ENCODE measurements at places on chromosomes 6 and 20.

GRCh38 chr20:34431168-34431567 lies 68.1 kb downstream of the ITCH start:
- DNase-seq: no peak

- DNase-seq: no peak
These were observed at the start of gene PRRT1 for GRCh38 chr6:32151863-32152768. Gene PRRT1, minus strand, starts transcription at chr6:32151939. Its CDS starts 112 bp downstream, at chr6:32151827.

DNA sequence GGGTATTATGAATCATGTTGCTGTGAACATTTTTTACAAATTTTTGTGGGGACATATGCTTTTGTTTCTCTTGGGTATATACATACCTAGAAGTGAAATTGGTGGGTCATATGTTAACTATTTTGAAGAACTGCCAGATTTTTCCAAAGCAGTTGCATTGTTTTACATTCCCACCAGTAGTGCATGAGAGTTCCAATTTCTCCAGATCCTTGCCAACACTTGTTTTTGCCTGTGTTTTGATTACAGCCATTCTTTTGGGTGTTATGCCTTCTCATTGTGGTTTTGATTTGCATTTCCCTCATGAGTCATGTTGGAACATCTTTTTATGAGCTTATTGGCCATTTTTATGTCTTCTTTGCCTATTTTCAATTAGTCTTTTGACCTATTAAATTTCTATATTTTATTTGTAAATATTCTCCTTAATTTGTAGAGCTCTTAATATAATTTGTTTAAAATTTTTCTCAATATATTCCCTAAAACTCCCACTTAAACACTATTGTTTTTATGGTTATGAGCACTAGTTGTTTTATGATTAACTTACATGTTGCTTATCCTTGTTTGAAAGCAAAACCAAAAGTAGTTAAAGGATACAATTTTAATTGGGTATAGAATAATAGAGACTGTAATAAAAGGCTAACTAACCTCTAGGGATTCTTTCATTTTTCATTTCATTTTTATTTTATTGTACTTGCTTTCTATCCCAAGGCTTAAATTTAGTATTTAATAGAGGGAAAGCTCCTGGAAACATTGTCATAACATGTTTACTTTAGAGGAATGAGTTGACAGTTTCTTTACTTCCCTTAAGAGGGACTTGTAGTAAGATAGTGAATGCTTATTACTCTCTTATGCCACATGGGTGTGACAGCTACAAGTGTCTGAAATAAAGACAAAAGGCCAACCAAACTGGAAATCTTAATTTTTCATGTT lies 5.5 kb downstream of the UBR2 start:
- DNase-seq: no peak

DNA sequence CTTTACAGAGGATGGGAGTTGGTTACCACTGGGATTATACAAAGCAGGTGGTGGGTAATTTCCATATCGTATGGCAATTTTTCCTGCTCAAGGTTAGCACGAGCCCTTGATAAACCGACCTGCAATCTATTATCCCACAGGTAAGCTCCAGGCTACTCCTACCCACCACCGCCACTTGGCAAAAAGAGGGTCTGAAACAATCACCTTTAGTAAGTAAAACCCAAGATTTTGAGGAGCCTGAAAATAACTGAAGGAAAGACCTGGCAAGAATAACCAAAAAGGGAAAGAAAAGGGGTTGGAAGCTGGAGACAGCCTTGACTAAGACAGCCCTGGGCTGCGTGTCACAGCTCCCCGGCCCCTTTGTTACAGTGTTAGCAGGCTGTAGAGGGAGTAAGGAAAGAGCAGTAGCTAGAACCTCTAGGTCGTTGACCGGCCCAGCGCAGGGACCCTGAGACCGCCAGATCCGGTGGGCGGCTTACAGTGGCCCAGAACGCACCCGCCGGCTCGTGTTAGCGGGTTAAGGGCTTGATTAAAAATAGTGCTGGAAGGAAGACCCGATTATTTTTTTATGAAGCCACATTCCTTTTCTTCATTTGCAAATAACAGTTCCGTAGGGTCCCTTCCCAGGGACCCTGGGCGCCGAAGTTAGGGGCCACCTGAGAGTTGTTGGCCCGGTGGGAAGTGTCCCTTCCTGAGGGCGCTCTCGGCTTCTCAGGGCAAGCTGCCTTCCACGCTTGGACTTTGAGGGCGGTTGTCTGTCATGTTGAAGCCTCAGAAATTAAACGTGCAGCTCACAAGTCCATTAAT lies 30.5 kb downstream of the TFAP2B start:
- no peak for DNase-seq

DNA sequence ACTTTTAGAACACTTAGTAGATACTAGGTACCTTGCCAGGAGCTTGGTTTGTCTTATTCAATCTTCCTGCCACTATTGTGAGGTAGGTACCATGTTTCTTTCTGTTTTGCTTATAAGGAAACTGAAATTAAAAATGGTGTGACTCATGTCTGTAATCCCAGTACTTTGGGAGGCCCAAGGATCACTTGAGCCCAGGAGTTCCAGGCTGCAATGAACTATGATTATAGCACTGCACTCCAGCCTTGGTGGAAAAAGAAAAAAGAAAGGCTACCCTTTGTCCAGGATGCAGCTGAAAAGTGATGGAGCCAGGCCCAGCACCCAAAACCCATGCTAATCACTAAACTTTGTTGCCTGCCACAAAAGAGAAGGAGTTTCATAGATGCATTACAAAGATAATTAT lies 34.1 kb upstream of the LAMA4 start:
- no peak for DNase-seq

GRCh38 chr6:36791521-36792135 lies 47.6 kb downstream of the CPNE5 start:
- DNase-seq: no peak

- DNase-seq: no peak
These were observed 15.4 kb upstream of the ABT1 start for GRCh38 chr6:26581164-26581915.

GRCh38 chr6:71157345-71157744 lies 131.3 kb upstream of the OGFRL1 start:
- DNase-seq: no peak

GRCh38 chr6:113620386-113620785 lies 236.8 kb upstream of the MARCKS start:
- no peak for DNase-seq

- DNase-seq: no peak
These were observed 156.8 kb upstream of the SALL4 start for GRCh38 chr20:51959066-51959542.

GRCh38 chr6:111589366-111589765 lies 16.3 kb downstream of the TRAF3IP2 start:
- no peak for DNase-seq

GRCh38 chr20:24668384-24668702 lies 198.9 kb downstream of the SYNDIG1 start:
- no peak for DNase-seq

DNA sequence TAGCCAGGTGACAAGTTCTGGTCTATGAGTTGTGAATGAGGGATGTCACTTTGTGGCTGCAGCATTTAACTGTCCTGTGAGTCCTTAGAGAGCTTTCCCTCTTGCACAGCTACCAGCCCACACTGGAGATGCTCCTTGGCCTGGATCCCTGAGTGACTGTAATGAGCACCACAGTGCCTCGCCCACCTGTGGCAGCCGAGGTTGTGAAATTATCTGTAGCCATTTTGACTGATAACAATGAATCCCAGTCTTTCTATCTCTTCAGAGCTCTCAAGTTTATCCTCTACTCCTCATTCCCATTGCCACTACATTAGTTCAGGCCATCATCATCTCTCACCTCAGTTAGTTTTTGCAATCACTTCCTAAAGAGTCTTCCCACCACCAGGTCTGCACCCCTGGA lies 41.3 kb upstream of the BEND3 start:
- no peak for DNase-seq

DNA sequence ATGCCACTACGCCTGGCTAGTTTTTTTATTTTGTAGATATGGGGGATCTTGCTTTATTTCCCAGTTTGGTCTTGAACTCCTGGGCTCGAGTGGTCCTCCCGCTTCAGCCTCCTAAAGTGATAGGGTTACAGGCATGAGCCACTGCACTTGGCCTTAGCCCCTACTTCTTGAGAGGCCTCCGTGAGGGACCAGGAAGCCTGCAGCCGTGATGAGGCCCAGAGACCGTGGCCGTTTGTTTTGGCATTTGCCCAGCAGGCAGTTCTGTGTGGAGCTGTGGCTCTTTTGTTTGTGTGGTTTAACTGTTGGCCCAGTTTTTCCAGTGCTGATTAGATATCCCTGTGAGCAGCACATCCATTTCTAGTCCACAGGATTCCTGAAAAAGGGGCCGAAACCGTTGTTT lies 39.8 kb downstream of the SRSF3 start:
- DNase-seq: no peak
